ENCODE measurements at places on chromosomes 7 and 10.

DNA sequence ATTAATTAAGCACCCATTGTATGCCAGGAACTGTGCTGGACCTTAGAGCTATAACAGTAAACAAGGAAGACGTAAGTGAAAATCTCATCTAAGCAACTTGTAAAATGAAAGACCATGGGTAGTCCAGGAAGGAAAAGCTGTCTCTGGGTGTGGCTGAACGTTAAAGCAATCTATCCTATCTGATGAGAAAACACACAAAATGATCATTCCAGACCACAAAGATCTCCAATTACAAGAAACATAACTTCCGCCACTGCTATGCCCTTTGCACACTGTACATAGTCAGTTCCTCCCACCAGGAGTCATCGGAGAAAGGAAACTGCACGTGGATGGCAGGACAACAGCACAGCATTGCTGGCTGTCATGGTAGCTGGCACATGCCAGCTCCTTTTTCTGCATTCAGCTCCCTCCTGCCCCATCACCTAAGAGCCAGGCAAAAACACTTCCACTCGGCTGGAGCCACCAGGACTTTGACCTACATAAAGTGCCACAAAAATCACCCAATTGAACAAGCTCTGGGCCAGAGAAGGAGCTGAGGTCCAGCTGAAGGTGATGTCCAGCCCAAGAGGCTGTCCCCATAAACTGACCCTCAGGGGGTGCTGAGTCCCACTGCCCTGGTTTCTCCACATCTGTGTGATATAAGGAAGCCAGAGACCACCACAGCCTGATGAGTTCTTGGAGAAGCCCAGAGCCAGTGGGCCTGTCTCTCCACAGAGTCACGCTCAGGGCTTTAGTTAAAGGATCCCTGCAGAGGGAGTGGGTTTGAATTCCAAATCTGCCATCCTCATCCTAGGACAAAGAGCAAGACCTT, 56.4 kb downstream of the STEAP1B start:
- DNase-seq: no peak

GRCh38 chr7:16933296-16934279, 51.8 kb upstream of the AGR3 start:
- no peak for DNase-seq

DNA sequence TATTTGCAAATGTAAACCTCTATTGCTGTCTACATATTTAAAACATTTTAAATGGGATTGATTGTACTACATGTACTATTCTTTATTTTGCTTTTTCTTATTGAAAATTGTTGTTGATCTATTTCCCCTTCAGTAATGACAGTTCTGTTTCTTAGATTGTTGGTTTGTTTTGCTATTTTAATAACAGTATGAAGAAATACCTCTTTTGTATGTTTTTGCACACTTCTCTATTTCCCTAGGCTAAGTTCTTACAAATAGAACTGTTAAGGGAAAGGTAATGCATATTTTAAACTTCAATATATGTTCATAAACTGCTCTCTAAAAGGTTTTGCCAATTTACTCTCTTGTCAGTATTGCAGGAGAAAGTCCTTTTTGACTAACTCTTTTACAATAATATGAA, 195.0 kb upstream of the PRPS1L1 start:
- DNase-seq: no peak

DNA sequence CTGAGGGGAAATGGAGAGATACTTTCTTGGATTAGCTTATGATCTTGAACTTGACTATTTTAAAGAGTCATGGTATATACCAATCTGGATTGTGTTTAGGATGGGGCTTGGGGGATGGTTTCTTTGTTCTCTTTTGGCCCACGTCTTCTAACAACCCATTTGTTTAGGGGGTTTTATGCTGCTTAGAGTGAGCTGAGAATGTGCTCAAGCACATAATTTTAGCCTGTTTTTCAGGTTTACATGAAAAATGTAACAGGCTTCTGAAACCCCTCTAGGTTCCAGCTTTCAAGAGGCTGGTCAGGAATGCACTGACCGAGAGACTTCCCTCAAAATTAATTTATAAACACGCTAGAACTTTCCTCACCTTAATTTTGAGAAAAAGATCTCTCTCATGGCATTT, 94.3 kb downstream of the AUTS2 start:
- DNase-seq: no peak

DNA sequence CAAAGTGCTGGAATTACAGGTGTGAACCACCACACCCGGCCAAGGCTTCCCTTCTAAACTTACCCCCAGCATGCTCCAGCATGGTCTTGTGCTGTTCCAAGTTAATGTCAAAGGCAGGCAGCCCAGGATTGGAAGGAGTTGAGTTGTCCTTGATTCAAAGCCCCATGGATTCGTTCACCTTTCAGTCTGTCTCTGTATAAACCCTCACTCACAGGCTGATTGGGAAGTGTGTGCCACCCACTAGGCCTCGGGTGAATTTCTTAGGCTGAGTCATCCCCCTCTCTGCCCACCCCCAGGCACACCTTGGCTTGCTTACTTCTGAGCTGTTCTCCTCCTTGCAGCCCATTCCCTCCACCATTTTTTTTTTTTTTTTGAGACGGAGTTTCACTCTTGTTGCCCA, 13.3 kb upstream of the PRDX3 start:
- no peak for DNase-seq

GRCh38 chr7:18289788-18290187, 205.8 kb upstream of the HDAC9 start:
- DNase-seq: no peak

DNA sequence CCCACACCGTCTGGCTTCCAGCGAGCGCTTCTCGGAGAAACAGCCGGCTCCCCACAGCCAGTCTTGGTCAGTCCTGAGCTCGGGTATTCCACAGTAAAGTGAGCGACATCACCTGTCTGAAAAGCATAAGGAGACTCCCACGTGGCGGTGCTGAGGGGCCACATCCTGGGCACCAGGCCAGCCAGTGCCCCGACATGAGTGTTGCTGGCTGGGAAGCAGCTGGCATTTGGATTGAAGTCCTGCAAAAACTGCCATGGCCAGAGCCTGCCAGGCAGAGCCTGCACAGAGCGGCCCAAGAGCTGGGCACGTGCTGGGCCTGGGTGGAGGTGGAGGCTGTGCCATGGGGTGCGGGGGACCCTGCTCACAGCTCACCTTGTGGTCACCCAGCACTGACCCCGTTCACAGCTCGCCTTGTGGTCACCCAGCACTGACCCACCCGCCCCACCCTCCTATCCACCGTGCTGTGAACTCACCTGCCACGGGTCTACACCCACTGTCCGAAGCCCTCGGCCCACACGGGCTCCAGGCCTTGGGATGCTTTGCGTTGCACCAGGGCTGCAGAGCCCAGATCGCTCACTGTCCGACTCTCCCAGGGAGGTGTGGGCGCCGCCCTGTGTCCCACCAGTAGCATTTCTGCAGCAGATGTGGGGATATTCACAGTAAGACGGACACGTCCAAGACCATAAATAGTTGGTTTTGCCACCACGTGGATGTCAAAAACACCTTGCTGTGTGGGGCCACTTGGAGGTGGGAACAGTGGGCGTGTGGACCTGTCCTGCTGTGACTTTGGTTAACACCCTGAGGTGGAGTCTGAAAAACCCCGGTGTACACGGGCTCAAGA, 48.8 kb downstream of the PITRM1 start:
- no peak for DNase-seq

DNA sequence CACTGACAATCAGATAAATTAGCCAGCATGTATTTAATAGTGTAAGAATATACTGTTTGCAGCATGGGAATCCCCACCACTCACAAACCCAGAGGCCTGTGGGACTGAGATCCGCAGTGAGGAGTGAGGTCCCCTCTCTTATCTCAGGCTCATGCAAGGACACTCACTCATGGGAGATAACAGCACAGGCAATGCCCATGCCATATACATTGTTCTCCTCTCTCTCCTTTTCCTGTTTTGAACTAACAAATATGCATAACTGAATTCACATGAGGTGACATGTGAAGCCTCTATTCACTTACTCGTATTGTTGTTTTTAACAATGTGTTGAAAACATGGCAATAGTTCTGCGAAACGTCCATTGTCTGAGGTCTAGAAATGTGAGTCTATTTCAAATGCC, 230.5 kb downstream of the ARHGAP21 start:
- no peak for DNase-seq

GRCh38 chr7:27576360-27576944, 86.2 kb downstream of the HIBADH start:
- no peak for DNase-seq

Data from GM04503 (cell line).